ENCODE measurements at places on chromosomes 1 and 21.

- DNase-seq: no peak
Observed at GRCh38 chr1:177909416-177909815, 60.4 kb downstream of the SEC16B start.

DNA sequence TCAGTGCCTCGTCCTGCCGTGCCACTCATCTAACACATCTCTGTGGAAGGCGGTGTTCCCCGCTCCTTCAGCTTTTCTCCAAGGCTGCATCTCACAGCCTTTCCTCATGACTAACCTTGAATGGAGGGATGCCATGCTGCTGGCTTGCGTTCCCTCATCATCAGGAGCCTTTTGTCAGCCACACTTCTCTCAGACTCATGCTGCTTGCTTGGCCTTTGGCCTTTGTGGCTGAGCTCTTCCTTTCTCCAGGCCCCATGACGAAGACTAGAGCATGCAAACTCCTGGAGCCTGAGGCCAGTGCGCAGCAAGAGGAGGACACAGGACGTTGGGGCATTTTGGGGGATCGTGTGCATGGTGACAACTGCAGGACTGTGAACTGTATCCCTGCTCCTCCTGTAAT lies 70.8 kb downstream of the SYT2 start:
- DNase-seq: no peak

DNA sequence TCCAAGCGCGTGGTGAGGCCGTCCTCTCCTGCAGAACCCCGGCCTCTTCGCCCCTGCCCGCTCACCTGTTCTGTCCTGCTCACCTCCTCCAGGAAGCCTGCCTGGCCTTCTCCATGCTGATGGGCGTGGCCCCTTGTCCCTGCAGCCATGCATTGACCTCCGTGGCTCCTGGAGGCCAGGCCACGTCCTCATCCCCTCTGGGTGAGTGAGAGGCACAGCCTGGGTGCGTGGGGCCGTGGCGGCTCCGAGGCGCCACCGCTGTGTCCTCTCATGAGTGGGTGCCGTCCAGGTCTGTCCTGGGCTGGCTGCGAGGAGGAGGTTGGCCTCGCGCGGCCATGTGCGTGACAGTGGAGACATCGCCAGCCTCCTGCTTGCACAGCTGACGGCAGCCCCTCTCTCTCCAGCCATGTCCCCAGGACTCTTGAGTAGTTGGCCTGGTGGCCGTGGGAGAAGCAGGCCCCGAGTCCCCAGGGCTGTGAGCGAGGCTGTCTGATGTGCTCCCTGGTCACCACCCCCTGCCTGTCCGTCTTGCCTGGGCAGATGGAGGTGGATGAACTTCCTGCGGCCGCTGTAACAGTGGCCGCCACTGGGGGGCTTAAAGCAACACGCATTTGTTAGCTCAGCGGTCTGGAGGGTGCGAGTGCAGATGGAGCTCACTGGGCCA lies 58.1 kb downstream of the PRKCZ start:
- DNase-seq: no peak

DNA sequence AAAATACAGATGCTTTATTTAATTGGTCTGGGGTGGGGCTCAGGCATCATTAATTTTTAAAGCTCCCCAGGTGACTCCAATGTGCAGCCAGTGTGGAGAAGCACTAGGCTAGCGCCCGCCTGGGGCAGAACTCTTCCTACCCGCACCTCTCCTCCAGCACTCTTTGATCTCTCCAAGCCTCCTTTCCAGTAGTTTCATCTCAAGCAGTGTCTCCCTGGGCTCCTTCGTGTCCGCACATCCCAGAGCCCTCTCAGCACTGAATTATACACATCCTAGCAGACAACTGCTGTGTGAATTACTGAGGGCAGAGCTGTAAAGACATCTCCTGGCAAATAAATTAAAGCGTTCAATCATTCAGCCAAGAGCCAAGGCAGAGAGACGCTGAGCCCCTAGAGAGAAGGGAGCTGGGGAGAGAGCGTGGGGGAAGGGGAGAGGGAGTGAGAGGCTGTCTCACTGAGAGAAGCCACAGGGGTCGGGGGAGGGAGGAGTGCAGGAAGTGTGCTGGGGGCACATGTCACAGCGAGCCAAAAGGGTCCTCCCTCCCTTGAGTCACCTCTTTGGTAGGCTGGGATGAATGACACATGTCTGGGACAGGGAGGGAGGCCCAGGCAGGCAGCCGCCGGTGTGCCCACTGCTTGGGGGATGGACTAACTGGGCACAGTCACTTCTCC lies 21.0 kb upstream of the PARP1 start:
- DNase-seq: no peak

- no peak for DNase-seq
Observed at GRCh38 chr1:73516451-73516850, 681.5 kb downstream of the LRRIQ3 start.

GRCh38 chr21:40016667-40017066 lies 149.4 kb downstream of the PCP4 start:
- DNase-seq: no peak

DNA sequence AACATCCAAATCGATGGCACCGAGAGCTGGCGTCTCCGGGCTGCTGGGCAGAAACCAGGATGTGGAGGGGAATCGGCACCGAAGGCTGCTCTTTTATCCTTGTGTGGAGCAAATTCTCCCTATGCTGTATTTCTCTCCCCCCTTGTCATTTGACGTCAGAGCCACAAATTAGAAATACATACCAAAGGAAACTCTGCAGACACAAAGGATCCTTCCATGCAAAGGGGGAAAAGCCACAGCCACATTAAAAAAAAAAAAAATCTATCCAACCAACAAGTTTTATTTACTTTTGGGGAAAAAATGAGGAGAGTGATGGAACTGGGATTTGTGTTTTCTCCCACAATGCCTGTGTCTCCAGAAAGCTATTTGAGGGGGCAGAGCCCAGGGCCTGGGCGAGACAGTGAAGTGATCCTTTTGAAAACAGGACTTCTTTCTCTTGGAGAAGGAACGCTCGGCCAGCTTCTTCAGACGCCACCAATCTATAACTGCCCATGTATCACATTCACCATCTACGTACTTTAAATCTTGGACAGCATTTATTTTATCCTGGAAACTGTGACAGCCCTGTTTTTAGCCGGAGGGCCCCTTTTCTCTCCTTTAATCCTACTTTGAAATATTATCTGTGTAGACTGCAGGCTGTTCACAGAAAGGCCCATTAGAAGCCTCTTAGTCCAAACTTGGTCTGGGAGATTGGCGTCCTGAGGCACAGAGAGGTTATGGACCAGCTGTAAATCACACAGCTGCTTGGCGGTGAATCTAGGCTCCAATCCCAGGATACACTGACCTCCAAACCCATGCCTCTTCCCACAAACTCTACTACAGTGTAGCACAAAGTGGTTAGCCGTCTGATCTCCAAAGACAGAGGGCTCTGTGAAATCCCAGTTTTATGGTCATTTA lies 4.5 kb downstream of the KANK4 start:
- no peak for DNase-seq

- no peak for DNase-seq
Observed at GRCh38 chr1:95451054-95451453, 217.0 kb downstream of the RWDD3 start.

DNA sequence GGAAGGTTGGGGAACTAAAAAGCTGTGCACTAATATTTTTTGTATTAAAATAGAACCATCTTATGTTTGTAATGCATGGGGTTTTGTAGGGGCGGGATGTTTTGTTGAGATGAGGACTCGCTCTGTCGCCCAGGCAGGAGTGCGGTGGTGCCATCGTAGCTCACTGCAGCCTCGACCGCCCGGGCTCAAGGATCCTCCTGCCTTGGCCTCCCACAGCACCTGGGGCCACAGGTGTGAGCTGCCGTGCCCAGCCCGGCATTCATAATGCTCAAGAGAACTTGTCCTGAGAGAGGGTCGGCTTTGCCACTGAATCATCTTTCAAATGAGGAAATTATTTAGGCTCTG lies 3.0 kb upstream of the C1orf159 start:
- no peak for DNase-seq

DNA sequence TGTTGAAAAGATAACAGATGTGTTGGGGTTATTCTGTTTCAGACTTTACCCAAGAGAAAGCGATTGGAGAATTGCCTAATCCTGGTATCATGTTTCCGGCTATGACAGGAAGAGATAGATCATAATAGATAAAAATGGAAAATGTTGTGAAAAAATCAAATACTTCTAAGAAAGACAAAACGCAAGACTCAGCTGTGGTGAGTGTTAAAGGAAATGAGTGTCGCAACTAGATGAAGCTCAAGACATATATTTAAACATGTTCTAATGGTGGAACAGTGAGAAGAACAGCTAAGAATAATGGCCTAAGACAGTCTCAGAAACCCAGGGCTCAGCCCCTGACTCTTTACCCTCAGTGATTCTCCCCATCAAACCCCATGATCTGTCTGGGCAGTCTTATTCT lies 426.7 kb upstream of the RUNX1 start:
- DNase-seq: no peak

DNA sequence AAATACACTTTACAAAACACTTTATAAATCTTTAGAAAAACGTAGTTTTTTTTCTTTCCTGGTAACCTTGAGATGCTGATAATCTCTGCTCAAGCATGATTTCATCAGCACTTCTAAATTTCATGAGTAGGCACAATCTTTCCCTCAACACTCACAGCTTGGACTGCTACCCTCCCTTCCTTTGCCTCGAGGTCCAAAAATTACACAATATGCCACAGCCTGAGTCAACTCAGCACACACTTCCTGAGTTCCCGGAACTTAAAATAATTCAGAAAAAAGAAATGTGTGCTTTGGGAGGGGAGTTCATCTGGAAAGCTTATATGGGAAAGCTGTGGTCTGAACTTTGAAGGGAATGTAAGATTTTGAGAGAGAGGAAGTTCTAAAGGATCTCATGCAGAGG lies 5.9 kb downstream of the CLCA2 start:
- no peak for DNase-seq

DNA sequence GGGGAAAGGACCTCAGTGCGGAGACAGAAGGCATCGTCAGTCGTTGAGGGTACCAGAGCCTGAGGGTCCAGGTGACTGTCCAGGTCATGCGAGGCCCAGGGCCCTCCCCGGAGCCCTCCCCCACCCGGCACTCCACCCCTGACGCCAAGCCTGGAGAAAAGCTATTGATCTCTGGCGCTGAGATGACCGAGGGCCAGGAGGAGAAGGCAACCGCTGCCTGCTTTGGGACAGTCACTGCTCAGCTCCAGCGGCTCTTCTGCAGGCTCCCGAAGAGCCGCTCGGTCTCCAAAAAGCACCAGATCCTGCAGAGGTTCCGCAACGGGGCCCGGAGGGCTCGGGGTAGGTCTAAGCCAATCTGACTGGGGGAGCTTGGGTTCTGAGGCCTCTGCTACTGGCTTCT lies 10.9 kb downstream of the RASSF5 start:
- DNase-seq: no peak

DNA sequence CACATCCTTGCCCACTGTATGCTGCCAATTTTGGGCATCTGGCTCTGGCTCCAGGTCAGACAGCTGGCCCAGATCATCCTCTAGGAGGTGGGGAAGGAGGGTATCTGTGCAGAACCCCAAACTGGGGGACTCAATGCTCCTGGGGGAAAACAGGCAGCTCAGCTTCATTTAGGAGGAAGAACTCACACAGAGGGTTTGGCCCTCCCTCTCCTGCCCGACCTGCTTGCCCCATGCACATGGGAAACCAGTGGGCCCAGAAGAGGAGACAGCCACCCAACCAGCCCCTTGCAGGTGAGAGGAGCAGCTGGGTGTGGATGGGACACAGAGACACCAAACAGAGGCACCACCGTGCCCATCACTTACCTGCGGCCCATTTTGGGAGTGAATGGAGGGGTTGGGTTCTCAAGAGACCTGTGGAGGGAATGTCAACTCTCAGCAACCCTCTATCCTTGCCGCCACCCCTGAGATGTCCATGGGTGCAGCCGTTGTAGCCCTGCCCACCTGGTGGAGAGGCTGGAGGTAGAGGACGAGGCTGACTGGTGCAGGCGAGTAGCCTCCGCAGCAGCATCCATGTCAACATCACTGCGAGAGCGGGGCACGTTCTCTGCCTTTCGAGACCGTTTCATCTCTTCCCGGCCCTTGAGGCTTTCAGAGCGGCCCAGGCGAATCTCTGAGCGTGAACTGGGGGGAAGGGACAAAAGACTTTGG lies 27.5 kb downstream of the LRRC71 start:
- no peak for DNase-seq

- DNase-seq: no peak
Observed at GRCh38 chr1:23122796-23123195, 45.9 kb downstream of the LUZP1 start.

- DNase-seq: no peak
Observed at GRCh38 chr1:230599926-230600656, 42.2 kb upstream of the COG2 start.

DNA sequence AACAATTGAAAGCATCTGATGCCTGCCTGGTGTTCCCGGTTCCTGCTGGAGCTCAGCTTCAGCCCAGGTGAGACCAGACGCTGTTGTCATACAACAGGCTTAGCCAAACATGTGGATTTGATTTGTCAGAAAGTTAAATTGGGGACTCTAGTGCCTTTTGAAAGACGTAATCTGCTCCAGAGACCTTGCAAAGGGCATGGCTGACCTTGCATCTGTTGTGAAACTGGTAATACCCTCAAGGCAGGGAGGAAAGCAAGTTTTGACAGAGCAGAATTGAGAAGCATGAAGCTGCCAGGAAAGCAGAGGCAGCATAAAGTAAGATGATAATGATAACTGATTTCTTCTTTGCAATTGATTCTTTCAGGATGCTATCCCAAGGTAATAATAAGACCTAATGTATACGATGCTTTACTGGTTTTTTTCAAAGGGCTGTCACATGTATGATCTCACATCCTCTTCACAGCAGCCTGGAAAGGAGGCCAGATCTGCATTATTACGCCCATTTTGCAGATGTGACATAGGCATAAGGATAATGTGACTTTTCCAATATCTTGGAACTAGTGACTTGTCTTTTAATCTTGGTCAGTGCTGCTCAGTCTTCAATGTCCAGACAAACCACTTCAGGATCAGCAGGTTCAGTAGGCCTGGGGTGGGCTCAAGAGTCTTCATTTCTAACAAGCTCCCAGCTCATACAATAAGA lies 24.7 kb upstream of the CNN3 start:
- DNase-seq: no peak

DNA sequence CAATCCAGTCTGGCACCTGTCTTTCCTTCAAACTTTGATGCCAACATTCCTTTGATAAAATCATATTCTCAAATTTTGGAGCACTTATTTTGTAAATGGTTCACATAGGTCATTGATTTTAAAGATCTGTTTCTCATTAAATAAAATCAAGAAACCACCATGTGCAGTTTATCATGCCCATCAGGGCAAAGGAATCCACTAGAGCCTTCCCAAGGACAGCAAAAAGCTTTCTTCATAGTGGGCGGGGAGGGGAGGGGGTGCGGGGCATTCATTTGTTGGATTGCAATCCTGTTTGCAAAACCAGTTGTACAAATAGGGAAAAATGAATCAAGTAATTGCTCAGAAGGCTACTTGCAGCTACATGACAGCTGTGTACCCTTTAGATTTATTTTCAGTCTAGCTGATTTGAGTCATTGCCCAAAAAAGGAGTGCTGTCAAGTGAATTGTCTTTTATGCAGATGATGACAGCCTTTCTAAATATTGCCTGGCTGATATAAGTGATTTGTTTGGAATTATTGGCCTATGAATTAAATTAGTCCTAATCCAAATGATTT lies 23.0 kb downstream of the LRRC8B start:
- DNase-seq: no peak
